Activated T-helper 1 cell treated with Interleukin-2 at 50 U/mL for 16 hours (primary cell): ENCODE measurements at places on chromosomes 1 and 21.
A peak's percentile ranks its signal among the peaks of the same experiment; 100 is the strongest.

GRCh38 chr1:157485793-157486192 lies 66.5 kb downstream of the FCRL5 start:
- DNase-seq, result no peak

DNA sequence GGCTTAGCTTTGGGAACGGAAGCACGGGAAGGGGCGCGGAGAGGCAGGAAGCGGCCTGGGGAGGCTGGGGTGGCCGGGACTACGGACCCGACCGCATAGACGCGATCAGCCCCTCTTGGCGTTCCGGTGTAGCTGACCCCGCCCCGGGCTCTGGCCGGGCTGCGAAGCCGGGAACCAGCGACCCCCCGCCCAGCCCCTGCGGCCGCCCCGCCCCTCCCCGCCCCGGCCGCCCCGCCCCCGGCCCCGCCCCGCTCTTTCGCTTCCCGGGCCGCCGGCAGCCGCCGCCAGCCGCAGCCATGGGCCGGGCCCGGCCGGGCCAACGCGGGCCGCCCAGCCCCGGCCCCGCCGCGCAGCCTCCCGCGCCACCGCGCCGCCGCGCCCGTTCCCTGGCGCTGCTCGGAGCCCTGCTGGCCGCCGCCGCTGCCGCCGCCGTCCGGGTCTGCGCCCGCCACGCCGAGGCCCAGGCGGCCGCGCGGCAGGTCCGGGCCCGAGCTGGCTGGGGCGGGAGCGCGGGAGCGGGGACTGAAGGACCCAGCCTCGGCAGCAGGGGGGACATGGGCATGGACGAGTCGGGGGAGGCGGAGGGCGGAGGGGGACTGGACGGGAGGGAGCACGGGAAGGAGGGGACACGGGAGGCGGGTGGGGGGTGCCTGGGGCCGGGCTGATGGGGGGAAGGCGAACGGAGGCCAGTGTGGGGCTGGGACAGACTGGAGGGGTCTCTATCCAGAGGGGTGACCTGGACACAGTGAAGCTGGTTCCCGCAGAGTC lies at the start of gene SELENON:
Gene SELENON, plus strand, starts transcription at position 259 of the 768 bp plus-strand sequence. Its CDS starts 38 bp downstream, at position 297.
- peak; percentile 18 for DNase-seq

DNA sequence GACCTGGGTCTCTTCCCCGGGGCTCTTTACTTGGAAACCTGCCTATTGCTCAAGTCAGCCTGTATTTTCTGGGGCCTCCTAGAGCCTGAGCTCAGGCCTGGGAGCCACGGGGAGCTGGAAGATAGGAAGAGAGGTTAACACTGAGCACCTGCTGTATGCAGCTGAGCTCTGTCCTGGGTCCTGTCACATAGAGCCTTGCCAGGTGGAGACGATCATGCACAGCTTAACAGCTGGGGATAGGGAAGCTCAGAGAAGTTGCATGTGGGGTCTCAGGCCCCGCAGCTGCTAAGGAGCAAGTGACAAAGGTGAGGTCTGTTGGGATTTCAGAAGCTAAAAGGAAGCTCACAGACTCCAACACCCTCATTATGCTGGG lies 127.4 kb upstream of the TMEM51 start:
- no peak for DNase-seq

- no peak for DNase-seq
Measured at GRCh38 chr1:233113009-233113879, 162.8 kb downstream of the NTPCR start.

- DNase-seq, result no peak
Measured at GRCh38 chr1:243313635-243314536, 58.0 kb downstream of the SDCCAG8 start.
